ENCODE measurements at places on chromosomes 12 and 14.

DNA sequence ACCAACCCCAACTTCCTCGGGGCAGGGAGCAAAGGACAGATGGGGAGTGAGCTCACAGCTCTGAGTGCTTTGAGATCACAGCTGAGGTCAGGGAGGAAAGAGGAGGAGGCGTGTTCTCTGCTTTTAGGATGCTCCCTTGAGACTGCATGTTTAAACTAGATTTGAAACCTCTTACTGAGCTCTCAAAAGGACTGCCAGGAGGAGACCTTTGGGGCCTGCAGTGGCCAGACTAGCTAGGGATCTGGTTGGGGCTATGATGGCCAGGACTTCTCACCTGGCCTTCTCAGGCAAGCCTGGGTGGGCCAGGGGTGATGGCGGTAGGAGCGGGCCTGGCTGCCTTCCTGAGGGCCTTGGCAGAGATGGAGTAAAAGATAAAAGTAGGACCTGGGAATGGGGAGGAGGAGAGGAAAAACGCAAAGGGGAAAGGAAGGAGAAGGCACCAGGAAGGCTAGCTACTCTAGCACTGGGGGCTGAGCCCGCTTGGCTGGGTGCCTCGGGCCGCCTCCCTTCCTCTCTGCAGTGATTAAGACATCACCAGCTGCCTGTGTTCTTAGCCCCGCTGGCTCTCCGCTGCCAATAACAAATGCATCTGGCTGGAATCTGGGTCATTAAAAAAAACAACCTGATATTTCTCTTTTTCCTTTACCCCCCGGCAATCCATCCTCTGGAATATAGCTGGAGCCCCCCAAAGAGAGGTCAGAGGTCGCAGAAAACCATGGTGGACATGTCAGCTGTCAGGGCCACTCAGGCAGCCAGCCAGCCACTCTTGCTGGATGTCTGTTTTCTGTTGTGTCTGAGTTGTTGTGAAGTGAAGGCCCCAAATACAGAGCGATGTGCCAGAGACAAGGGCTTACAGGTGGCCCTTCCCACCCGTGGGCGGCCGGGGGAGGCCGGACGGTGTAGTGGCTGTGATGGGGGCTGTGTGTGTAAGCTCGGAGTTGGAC is 141.3 kb downstream of the TSPAN9 start:
- no peak for DNase-seq

DNA sequence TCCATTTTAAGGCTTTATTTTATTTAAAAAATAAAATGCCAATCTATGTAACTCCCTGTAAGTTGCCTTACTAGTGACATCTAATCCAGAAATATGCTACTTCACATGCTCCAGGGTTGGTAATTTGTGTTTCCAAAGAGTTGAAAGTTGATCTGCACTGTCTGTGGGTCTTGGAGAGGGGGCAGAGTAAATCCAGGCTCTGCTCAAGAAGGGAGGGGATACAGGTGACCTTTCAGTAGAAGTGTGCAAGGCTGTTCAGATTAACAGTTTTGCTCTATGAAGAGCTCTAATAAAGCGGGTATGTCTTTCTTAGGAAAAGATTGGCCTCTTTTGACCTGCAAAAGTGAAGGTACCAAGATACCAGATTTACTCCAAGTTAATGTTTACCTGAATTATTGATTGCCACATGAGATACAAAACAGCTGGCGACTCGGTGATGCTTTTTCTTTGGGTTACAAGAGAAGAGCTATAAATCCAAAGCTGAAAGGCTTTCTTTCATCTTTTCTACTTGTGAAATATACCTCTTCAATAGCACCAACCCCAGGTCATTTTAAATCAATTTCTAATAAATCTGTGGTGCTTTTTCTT is 75.6 kb upstream of the FLRT2 start:
- no peak for DNase-seq

DNA sequence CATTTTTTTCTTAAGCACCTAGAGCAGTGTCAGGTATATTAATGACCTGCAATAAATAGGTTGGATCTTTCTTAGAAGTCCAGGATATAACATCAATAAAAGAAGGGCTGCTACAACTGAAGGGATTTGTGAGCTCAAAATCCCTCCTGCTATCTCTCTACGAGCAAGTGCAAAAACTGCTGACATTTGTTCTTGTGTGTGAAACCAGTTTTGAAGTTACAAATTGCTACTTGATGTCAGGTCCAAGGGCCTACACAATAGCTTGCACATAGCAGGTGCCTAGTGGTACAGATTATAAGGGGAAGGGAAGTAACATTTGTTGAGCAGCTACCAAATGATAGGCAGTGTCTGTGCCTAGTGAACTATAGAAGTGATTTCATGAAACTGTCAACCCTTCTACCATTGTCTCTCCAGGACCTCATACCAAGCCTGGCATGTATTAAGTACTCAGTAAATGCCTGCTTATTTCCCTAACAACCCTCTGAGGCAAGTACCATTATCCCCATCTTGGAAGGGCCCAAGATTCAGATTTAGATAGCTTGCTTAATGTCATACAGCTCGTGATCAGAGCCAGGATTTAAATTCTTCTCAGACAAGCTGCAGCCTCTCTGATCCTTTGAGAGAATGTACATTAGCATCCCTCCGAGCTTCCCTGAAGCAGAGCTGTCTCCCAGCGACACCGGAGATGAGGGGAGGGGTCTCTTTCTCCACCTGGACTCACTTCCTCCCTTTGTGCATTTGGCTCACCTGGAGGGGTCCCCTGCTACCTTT is 300.3 kb downstream of the ZFP36L1 start:
- no peak for DNase-seq

- no peak for DNase-seq
Observed at GRCh38 chr12:108296945-108297344, 42.2 kb downstream of the CMKLR1 start.

DNA sequence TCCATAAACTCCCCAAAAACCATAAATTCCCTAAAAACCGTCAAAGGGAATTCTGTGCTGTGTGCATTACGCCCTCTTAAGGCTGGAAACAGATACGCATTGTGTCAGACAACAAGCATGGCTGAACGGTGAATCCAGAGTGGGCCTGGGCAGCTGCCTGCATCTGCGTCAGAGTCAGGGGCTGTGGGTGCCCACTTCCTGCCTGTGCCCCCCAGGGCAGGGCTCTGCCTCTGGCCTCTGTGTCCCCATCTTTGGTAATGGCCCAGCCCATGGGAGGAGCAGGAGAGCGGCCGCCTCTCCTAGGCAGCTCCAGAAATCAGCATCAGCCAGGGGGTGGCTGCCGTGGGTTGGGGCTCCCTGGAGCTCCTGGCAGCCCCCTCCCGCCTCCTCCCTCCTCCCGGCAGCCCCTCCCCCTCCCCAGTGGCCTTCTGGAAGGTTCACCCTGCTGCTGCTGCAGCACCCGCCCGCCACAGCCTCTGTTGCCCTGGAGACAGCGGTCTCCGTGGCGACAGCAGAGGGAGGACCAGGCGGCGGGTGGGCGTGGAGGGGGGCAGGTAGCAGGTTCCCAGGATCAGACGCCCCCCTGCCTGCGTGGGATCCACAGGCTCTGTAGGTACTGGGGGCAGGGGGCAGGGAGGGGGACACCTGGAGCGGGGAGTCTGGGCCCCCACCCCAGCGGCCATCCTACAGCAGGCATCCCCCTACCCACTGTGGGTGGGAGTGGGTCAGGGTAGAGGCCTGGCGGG is 5.9 kb downstream of the MMP17 start:
- DNase-seq = no peak

DNA sequence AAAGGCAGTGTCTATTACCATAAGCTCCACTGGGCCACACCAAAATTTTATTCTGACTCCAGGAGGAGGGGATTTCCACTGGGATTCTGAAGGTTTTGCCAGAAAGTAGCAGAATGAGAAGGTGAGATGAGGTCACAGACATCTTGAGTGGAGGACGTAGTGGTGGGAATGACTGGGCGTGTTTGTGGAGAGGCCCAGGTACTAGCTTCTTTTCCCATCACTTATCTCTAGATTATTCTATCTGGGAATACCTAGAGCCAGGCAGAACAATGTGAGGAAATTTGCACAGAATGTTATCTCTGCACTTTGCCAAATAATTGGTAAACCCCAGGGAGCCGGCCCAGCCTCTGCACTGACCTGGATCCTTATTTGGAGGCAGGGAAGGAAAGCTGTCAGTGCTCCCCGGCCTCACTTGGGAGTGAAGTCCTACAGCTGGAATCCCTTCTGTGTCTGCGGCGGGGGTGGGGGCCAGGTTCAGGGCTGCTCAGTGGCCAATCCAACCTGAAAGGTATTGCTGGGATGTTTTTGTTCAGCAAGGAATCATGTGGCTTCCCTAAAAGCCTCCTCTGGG is 129.4 kb downstream of the C12orf75 start:
- DNase-seq = no peak

DNA sequence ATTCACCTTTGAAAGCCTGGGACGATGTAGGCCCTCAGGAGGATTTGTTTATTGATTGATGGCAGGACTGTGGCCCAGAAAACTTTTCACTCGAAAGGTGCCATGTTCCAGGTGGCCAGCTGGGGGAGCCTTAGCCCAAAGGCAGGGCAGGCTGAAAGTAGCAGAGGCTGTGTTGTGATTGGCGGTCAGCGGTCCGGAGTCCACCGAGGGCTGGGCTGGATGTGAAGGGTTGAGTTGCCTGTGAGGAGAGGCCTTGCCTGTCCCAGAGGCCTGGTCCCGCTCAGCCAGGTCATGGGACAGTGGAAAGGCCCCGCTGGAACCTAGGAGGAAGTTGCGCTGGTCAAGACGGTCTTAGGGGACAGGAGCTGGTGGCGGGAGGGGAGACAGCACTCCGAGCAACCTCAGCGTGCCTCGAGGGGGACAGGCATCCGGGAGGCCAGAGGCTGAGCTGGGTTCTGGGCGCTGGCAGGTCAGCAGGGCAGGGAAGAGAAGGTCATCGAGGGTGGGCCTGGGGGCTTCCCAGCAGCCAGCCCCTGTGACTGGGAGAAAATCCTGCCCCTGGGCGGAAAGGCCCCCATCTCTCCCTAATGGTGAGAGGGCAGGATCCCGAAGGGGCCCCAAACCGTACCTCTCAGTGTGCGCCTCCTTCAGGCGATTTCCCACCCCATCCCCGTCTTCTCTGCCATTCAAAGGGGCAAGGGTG is 26.3 kb downstream of the CMA1 start:
- DNase-seq = no peak

- no peak for DNase-seq
Observed at GRCh38 chr12:64240781-64241180, 18.7 kb upstream of the KICS2 start.

GRCh38 chr12:103801709-103802585 is 39.1 kb downstream of the NT5DC3 start:
- no peak for DNase-seq

- DNase-seq = no peak
Observed at GRCh38 chr12:26195641-26196420, 458 bp downstream of the SSPN start.

DNA sequence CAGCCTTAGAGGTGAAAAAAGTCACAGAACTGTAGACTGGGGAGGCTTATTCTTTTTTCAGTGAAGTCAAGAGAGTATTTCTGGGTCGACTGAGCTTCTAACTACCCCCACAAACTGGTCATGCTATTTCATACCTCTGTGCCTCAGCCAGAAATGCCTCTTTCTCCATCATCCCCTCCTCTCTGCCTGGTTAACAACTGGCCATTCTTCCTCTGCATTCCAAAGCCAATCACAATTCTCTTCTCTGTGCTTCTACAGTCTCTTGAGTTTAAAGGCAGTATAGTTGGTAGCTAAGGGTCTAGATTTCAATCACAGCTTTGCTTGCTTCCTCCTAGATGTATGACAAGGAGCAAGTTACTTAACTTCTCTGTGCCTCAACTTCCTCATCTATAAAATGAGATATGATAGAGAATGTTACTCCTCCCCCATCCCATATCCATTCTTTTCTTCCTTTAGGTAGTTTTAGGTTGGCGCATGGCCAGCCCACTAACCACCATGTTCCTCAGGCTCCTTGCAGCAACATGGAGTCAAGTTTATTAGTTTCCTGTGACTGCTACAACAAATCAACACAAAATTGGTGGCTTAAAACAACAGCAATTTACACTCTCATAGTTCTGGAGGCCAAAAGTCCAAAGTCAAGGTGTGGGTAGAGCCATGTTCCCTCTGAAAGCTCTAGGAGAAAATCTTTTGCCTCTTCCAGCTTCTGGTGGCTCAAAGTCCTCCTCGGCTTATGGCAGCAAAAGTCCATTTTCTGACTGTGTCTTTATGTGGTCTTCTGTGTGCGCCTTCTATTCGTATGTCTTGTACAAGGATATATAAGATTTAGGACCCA is 62.5 kb downstream of the ITPR2 start:
- DNase-seq = no peak

GRCh38 chr12:76241371-76241770 is 106.8 kb downstream of the BBS10 start:
- DNase-seq = no peak

- no peak for DNase-seq
Observed at GRCh38 chr12:2215709-2216560, 163.1 kb downstream of the CACNA1C start.

DNA sequence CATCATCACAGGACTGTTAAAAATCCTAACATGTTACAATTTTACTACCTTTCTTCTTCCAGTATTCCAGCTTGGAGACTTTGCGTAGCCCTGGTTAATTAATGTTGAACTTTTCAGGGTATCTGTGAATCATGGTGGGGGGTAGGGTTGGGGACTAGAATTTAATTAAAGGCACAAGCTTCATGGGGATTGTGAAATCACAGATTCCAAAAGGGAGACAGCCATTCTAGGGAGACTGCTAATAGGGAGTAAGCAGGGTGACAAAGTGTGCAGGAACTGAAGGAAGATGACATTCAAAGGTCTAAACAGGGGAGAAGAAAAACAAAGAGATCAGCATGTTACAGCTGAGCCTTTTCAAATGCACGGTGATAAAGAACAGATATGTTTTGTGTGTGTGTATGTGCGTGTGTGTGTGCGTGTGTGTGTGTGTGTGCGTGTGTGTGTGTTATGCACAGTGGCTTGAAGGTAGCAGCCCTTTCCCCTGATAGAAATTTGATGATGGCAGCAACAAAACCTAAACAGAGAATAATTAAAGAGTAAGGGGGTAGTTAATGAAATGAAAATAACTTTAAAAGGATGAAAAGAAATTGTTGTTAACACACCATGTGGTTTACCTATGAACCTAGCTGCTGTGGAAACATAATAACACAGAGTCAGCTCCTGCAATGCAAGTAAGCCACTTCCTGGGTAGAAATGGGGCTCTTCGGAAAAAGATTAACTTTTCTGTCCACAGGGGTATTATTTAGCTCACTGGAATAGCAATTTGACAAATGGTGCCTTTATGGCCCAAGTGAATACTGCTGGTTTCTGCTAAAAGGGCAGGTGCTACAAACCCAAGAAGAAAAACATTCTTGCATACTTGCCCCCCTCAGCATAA is 581.7 kb downstream of the DIO2 start:
- no peak for DNase-seq

GRCh38 chr14:32497248-32497647 is 168.2 kb downstream of the AKAP6 start:
- DNase-seq = no peak

DNA sequence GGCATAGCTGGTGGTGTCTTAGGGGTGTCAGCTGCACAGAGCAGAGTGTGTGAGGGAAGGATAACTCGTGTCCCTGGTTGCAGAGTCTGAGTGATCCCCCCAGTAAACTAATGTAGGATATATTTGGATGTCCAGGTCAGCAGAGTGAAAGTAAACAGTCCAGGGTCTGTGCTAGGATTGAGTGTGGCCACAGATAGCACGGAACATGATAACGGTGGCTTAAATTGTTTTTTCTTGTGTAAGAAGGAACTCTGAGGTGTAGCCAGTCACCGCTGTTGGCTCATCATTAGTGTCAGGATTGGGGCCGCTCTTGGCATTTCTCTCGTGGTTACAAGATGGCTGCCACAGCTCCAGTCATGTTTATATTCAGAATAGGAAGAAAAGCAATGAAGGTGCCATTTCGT is 97.3 kb downstream of the DERA start:
- no peak for DNase-seq

- DNase-seq = no peak
Observed at GRCh38 chr14:50263321-50263720, 31.9 kb upstream of the SOS2 start.

Data from SK-N-MC (cell line).